ENCODE measurements at places on chromosomes 16 and 17. TPM values are rescaled to one million over a fixed set of nuclear protein-coding genes. Genes with fewer than 3 reads are reported as not detected.
A peak's percentile ranks its signal among the peaks of the same experiment; 100 is the strongest.

- no peak for DNase-seq
Measured at GRCh38 chr17:58153671-58154070, 5.5 kb downstream of the OR4D1 start.

GRCh38 chr16:79110242-79110641 lies 490.3 kb downstream of the MAF start:
- DNase-seq = no peak

- no peak for DNase-seq
Measured at GRCh38 chr16:57970970-57971369, at the start of gene CNGB1. Gene CNGB1, minus strand, starts transcription at chr16:57971128. Its CDS starts 3,842 bp downstream, at chr16:57967286.

DNA sequence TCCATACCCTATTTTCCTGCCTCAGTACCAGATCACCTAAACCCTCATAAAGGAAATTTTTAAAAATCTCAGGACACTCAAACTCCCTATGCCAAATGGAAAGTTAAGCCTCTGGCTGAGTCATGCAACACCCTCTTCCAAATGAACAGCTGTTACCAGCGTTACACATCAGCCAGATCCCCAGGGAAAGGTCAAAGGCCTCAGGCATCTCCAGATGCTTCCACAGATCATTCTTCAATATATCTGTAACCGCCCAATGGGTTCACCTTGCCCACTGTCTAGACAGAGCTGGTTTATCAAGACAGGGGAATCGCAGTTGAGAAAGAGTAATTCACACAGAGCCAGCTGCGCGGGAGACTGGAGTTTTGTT lies 29.1 kb upstream of the SHCBP1 start:
- no peak for DNase-seq

- no peak for DNase-seq
Measured at GRCh38 chr17:42475835-42476234, 17.2 kb downstream of the ATP6V0A1 start.

GRCh38 chr17:77946900-77947645 lies 11.4 kb upstream of the TNRC6C start:
- DNase-seq = no peak

DNA sequence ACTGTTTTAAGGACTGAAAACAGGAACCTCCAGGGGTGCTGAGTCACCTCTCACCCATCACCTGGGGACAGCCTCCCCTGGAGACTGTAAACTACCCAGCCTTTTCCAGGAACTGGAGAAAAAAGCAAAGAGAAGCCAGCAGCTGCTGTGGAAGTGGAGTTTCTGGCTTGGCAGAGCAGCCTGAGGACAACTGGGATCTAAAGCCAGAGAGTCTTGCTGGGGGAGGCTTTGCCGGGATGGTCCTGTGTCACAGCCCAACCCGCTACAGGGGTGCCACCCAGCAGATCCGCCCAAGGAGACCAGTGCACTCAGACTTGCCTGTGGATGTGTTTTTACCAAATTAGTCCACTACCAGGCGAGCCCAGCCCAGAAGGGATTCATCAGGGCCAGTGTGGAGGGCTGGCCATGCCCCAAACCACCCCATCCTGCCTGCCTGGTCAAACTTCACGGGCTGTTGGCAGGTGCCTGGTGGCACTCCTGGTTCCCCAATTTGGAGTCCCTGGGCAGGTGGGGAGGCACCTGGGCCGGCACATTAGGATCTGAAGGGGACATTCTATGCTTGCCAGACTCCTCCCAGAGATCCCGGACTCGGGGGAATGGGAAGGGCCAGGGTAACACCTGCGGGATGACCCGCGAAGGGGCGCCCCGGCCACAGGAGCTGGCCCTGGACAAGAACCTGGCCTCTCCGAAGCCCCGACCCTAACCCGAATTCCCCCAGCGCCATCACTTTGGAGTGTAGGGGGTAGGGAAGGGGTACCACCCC lies 771 bp downstream of the MSRB1 start:
- no peak for DNase-seq

GRCh38 chr17:64442541-64442971 lies 6.4 kb upstream of the MILR1 start:
- peak; percentile 81 for DNase-seq

DNA sequence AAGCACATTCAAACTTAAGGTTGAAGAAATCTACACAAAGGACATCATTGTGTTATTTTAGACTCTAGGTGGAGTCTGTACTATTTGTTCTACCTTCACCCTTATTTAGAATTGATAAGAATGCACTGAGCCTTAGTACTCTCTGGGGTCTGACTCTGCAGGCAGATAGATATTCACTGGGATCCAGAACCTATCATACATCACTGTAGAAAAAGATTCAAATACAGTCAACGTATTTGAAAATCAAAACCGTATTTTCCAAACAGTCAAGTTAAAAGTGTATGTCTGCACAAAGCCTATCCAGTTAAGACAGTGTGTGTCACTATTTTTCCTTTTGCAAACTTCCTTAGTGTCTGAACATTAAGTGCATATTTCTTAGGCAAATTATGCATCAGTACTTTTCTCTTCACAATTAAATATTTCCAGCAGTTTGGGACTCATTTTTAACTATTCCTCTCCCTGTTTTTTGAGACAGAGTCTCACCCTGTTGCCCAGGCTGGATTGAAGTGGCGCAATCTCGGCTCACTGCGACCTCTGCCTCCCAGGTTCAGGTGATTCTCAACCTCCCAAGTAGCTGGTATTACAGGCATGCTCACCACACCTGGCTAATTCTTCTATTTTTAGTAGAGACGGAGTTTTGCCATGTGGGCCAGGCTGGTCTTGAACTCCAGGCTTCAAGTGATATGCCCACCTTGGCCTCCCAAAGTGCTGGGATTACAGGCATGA lies 22.3 kb downstream of the MOSMO start:
- DNase-seq = no peak

DNA sequence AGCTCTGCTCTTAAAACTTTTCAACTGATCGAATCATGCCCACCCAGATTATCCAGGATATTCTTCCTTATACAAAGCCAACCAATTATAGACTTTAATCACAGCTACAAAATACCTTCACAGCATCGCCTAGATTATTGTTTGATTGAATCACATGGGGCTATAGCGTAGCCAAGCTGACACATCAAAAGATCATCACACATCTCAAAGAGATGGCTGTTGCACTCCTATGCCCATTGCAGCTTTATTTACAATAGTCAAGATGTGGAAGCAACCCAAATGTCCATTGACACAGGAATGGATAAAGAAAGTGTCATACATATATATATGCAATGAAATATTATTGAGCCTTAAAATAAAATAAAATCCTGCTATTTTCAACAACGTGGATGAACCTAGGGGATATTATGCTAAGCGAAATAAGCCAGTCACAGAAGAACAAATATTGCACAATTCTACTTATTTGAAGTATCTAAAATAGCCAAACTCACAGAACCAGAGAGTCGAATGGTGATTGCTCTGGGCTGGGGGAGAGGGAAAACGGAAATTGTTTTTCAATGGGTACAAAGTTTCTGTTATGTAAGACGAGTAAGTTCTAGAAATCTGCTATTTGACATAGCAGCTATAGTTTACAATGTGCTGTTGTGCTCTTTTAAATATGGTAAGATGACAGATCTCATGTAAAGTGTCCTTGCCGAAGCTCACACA lies 60.9 kb upstream of the ERCC4 start:
- no peak for DNase-seq

GRCh38 chr17:41657176-41657754 lies 31.4 kb upstream of the EIF1 start:
- no peak for DNase-seq

DNA sequence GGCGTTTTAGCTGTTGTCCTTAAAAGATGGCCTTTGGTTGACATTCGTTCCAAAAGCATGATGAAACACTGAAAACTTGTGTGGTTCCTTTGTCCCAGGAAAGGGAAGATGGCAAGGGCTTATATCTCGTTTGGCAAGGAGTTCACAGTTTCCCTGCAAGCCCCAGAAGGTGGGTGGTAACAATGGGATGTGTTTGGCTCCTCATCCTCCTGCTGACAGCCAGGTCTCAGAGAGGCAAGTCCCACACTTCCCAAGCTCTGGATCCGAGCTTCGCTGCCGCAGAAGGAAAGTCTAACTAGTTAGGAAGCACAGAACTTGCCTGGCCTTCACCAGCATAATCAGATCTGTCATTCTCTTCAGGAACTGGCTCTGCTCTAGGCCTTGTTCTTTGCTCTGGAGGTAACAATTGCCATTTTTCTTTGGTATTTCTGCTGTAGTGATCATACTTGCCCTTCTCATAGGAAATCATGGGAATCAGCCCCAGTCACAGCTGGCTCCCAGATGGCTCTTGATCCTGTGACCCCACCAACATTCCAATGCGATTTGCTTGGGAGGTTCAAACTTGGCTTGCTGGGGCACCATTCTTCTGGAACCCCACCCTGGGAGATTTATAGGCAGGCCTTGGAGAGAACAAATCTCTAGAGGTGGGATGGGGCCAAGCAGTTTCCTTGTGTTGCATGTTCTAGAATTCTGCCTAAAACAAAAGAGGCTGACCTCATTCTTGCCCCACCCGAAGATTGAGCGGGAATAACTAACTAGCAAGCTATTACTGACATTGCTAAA lies 17.9 kb downstream of the KPNA2 start:
- peak; percentile 26 for DNase-seq

DNA sequence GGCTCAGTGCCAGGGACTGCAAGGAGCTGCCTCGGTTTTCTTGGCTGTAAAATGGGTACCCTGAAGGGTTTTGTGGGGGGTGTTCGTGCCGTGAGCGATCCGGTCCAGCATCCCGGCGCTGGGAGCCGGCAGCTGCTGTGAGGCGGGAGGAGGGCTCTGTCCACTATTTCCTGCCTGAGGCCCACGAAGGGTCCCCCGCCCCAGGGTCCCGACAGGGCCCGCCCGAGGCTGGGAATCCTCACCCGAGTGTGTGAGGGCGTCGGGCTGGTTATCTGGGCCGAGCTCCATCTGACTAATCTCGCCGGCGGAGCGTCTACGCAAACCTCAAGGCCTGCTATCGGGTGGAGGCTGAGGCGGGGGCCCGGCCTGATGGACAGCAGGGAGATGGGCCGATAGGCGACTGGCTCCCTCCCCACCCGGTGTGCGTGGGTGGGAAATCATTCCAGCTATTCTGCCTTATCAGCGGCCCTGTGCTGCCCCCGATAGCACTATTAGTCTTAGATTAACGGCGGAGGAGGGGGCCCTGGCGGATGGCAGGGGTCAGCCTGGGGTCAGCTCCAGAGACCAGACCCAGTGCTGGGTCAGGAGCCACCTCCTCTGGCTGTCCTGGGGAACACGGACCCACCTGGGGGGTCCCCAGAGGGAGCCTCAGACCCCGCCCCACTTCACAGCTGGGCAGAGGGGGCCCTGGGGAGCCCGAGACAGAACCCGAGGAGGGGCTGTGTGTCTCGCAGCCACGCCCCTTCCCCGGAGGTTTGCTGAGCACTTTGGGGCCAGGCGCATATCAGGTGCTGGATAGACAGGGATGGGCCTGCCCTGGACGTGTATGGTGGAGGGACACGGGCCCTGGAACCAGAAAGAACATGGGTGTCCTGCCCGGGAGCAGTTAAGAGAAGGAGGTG lies 44.7 kb downstream of the ZFPM1 start:
- no peak for DNase-seq

DNA sequence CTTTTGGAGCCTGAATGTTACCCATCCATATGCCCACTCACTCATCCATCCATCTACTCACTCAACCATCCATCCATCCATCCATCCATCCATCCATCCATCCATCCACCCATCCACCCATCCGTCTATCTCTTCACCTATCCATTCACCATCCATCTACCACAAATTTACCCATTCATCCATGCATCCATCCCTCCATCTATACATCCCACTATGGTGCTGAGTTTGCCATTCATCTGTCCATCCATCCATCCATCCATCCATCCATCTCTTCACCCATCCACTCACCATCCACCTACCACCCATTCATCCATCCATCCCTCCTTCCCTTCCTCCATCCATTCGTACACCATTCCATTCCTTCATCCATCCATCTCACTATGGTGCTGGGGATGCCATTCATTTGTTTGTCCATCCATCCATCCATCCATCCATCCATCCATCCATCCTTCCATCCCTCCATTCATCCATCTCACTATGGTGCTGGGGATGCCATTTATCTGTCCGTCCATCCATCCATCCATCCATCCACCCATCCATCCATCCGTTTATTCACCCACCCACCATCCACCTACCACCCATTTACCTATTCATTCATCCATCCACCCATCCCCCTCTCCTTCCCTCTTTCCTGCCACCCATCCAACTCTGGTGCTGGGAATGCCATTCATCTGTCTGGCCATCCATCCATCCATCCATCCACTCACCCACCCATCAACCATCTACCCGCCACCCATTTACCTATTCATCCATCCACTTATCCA lies 39.7 kb downstream of the RGS9 start:
- DNase-seq = no peak

Gene C1QTNF8
- total RNA-seq = not detected

DNA sequence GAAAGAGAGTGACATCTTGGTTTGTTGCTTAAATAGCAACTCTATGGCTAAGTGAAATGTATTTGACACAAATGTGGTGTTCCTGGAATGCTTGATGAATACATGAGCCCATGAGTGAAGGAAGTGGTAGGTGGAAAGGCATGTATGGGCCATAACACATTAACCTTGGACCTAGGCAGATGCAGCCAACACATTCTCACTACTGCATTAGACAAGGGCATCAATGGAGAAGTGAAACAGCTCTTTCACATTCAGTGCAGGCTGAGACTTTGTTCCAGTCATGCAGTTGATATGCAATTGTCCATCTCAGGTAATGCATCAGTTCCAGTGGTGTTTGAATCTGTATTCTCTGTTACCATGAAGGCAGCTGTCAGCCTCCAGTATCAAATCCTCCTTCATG lies 133.6 kb downstream of the HS3ST3B1 start:
- DNase-seq = no peak

- DNase-seq = no peak
Measured at GRCh38 chr16:49858200-49859124, 2.5 kb upstream of the ZNF423 start.

Gene RHOT1
- 37.9 TPM for total RNA-seq
